Posterior cingulate gyrus (tissue), 11 donors: ENCODE measurements at places on chromosomes 6 and 20.

GRCh38 chr6:111754423-111754822, 118.8 kb downstream of the FYN start:
- DNase-seq: no peak

DNA sequence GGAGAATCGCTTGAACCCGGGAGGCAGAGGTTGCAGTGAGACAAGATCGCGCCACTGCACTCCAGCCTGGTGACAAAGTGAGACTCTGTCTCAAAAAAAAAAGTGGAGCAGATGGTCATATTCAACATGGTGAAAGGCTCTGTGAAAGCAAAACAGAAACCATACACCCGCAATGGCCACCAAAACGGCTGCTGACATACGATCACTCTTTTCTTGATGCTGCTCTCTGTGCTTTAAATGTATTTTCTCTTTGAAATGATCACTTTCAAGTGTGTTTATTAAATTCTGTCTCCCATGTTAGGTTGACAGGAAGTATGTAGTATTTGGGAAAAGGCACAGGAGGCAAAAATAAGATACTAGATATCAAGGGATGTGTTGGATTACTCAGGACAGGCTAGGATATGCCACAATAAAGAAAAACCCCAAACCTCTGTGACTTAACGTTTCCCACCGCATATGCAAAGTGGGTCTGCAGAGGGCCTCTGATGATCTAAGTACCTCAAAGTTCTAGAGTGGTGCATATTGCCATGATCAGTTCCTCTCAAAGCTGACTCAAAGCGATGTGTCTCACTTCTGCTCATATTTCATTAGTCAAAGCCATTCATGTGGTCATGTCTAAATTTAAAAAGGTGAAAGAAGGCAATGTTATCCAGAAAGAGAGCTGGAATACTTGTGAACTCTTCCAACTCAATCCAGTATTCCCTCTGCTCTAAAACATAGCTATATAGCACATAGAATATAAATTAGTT, 155.1 kb upstream of the SOX4 start:
- no peak for DNase-seq

DNA sequence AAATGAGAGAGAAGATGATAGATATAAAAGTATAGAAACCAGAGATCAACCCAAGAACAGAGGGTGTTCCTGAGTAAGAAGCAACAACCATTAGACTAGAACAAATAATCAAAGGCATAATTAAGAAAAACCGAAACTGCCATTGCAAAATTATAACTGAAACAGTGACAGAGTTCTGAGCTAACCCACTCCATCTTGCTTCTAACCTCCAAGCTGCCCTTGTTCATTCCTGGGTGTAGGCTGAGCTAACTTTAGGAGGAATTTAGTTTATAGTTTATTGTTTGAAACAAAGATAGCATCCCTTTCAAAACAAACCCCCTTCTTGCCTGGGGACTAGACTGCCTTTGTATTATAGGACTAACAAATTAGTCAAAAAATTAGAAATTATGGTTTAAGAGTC, 56.1 kb upstream of the PRND start:
- DNase-seq: no peak

DNA sequence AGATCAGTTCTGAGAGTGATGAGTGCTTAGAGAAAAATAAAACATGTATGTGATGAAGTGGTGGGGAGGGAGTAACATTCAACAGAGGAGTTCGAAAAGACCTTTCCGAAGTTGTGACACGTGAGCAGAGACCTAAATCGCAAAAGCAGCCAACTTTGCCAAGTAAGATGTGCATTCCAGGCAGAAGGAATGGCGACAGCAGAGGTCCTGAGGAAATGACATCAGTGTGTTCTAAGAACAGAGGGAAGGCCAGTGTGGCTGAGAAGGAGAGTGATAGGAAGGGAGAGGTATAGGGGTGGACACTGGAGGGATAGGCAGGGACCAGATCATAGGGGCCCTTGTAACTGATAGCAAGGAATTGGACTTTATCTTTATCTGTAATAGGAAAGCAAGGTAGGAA, 51.3 kb downstream of the ADAT2 start:
- no peak for DNase-seq
